Peyer's patch (tissue), 4 donors: ENCODE measurements at places on chromosomes 12 and 14. TPM values are rescaled to one million over a fixed set of nuclear protein-coding genes. Genes with fewer than 3 reads are reported as not detected.

DNA sequence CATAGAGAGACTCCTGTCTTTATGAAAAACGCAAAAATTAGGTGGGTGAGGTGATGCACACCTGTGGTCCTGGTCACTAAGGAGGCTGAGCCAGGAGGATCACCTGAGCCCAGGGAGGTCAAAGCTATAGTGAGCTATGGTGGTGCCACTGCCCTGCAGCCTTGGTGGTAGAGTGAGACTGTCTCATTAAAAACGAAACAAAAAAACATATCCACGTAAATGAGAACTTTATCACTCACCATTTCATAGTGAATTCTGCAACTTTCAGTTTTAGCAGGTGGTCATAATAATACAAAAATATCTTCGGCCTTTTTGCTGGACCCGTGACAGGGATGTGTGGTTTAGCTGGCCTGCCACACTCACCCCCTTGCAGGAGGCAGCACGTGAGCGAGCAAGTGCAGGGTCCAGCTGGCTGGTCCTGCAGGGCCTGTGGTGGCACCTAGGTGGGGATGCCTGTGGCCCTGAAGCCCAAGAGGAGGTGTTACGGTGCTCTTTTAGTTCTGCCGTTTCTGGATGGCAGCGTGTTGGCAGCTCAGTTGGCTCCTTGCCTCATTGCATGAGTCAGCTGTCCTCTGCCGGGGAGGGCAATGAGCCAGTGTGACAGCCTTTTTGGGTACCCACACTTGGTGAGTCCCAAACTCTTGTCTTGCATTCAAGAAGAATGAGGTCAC, 1330.7 kb upstream of the TMEM132C start:
- DNase-seq, result no peak

GRCh38 chr12:94191023-94191422, 42.6 kb downstream of the PLXNC1 start:
- no peak for DNase-seq

Gene INHBC
- not detected for total RNA-seq

Gene KRT82
- total RNA-seq, result not detected

Gene ESR2
- not detected for total RNA-seq

Gene PTPRR
- total RNA-seq, result not detected
